EL (cell line): ENCODE measurements at places on chromosomes 7 and 10.
A peak's percentile ranks its signal among the peaks of the same experiment; 100 is the strongest.

DNA sequence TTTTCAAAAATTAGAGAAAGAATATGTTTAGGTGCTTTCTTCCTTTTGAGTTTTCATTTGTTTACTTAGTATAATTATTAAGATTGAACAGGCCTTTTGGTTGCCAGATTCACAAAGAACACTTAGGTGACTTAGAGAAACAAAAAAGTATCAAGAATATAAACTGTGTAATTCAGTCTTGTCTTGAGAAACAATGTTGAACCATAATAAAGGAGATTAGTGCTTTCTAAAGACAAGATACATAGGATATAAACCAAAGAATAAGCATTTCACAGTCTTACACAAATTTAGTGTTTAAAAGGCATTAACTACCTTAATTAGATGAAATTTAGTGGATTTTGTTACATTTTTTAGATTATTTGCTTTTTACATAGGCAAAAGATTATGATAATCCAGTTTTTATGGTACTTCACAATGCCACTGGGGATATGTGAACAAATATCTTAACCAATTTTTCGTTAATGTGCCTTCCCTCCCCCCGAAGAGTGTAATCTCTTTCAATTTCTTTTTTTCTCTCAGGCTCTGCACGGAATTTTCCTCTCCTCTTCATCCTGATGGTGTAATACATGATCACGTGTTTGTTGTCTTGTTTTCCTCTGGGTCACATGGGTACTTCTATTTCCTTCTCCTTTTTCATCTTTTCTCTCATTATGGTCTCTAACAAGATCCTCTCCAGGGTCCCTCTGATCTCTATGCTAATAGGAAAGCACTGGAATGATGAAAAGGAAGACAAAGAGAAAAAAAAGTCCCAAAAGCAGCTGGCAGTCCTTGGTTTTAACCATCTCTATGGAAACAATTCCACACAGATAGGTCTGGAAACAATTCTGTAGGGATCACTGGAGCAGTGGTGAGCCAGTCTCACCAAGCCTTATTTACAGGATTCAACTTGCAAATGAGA, 3.7 kb upstream of the HNRNPH3 start:
- DNase-seq: peak; percentile 74

- DNase-seq: peak; percentile 88
Observed at GRCh38 chr7:27745064-27745583, 5.2 kb downstream of the TAX1BP1 start.

DNA sequence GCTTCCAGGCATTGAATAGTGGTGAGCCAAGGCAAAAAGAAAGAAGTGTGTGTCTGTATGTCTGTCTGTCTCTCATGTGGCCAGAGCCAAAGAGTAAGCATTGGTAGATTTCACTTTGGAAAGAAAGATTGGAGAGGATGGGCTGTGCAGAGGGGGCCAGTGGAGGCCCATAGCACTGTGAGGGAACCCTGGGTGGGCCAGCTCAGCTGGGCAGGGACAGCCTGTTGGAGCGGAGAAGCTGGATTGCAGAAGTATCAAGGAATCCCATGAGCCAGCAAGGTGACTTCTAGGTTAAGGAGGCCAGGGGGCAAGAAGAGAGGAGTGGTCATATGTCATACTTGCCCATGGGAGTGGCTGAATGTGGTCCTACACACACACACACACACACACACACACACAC, 1.5 kb upstream of the GRID1 start:
- no peak for DNase-seq

DNA sequence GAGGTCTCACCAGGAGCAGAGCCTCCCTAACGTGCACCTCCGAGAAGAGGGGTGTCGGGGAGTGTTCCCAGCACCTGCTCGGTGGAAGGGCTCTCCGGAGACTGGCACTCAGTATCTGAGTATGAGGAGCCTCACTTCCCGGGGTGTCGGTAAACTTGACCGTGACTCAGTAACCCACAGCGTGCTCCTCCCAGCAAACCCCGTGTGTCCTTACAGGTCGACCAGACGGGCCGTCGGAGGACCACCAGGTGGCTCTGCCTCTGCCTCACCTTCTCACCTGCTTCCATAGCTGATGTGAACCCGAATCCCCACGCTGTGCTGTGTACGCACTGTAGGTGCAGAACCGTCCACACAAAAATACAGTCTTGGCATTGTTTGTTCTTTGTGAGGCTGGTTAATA, 29.0 kb upstream of the KNDC1 start:
- DNase-seq: no peak

GRCh38 chr7:42348071-42348470, 111.1 kb upstream of the GLI3 start:
- DNase-seq: no peak

DNA sequence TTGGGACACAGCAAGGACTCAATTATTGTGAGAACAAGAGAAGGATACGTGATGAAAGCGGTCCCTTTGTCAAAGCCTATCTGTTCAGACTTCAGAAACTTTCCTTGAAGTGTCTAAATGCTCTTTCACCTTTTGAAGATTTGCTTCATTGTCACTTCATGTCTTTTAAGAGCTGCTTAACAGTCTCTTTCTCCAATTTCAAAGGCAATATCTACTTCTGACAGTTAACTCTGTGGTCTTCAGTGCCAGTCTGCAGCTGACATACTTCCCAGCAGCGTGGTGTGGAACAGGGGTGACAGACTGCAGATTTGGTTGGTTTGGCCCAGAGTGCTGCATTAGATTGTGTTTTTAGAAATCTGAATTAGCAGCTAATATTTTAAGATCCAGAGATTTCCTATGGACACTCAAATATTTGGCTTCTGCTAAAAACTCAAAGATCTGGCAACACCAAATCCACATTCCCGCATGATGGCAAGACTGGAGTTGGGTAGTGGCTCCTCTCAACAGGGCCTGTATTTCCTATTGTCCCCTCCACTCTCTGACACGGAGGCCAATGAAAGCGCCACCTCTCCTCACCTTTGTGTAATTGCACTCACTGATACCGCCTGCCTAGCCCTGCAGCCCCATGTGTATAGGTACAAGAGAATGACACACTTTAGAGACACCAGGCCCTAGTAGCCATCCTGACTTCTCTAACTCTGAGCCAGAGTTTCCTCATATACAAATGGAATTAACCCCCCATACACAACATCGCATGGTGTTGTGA, 11.5 kb downstream of the SCRN1 start:
- no peak for DNase-seq

- peak; percentile 38 for DNase-seq
Observed at GRCh38 chr10:76033457-76034196, 602.2 kb downstream of the LRMDA start.

GRCh38 chr10:97584060-97584797, at the start of gene HOGA1:
Gene HOGA1, plus strand, starts transcription at chr10:97584389. Its CDS starts 315 bp downstream, at chr10:97584704.
- peak; percentile 55 for DNase-seq

- no peak for DNase-seq
Observed at GRCh38 chr10:91187156-91187555, 33.3 kb upstream of the PCGF5 start.

GRCh38 chr7:66250711-66251110, 45.6 kb downstream of the TPST1 start:
- DNase-seq: peak; percentile 72

- peak; percentile 88 for DNase-seq
Observed at GRCh38 chr10:18651324-18652007, at the start of gene NSUN6. Gene NSUN6, minus strand, starts transcription at chr10:18651587. Its CDS starts 384 bp downstream, at chr10:18651203.

GRCh38 chr10:103451091-103451813, 918 bp downstream of the CALHM2 start:
- DNase-seq: peak; percentile 90

DNA sequence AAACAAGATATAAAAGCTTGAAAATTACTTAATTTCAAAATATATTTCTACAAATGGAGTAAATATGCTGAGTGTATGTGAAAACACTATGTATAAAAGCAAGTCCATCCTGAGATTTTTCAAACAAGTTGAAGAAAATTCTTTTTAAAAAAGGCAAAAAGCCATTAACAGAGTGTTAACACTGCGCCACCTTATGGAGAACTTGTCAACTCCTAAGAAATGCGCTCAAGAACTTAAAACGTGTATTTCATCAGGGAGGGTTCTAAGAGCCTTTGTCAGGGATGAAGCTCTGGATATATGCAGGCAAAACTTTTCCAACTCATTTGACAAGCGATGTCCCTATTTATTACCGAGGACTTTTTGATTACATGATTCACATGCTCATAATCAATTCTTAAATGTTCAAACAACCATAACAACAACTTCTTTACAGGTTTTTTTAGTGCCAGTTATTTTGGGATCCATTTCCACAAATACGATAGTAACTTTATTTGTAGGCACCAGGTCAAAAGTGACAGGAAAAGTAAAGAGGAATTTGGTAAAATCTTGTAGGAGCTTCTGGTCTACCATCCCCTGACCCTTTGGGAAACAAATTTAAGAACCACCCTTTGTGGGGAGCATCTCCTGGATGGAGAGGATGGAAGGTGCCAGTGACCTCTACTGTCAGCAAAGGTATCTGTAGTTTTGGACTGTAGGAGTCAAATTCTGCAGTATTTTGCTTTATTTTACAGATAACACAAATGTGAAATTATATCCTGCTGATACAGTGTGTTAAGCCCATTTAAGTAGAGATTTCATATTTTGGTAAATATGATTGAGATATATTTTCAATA, 23.2 kb downstream of the CALCR start:
- DNase-seq: peak; percentile 28

DNA sequence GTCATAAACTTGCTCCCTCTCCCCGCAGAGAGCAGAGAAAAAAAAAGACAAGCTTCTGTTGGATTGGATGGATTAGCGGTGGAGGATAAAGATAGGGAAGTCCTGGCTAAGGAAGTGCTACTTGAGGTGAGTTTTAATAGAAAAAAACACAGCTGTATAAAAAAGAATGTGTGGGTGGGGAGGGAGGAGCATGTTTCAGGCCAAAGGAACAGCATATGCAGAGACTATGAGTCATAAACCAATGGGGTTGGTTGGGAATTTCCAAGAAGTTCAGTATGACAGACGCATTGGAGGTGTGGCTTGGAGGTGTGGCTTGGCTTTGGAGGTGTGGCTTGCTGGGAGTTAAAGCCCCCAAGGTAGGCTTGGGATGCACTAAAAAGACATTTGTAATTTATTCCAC, 103.0 kb upstream of the LSM8 start:
- DNase-seq: peak; percentile 60

DNA sequence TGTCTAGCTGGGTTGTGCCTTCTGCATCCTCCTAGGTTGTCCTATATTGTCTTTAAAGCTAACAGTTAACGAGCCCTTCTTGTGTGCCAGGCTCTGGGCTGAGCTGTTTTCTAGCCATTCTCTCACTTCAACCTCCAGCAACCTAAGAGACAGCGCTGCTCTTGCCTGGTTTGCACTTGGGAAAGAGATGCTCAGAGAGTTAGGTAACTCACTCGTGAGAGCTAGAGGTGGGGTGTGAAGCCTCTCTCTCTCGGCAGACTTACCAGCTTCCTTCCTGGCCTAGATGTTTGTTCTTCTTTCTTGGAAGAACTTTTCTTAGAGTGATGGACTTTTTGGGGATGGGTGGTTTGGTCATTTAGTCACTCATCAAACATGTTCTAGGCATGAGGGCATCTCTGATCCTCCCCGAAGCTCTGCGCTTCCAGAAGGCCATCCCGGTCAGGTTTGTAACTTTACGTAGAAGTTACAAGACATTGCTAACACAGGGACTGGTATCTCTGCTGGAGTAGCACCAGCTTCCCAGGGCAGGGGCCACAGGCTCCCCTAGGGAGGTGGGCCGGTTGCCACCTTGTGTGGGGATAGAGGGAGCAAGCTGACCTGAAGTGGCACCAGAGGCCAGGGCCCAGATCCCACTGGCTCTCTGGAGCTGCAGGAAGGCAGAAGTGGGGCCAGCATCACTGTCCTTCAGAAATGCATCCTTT, 14.3 kb downstream of the TSPAN15 start:
- DNase-seq: no peak

DNA sequence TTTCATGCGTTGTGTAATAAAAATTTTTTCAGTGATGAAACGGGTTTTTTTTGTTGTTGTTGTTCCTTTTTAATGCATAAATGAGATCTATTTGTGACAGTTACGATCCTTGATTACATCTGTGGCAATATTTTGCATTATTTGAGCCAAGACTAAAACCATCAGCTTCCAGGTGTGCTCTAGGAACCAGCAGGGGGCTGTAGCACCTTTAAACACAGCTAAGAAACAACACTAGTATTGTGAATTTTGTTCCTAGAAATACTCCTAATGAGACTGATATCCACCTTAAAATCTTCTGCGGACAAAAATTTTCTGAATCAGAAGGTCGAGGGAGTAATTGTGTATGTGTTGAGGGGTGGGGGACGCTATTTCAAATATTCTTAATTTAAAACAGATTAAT, 52.6 kb downstream of the FGFBP3 start:
- no peak for DNase-seq

DNA sequence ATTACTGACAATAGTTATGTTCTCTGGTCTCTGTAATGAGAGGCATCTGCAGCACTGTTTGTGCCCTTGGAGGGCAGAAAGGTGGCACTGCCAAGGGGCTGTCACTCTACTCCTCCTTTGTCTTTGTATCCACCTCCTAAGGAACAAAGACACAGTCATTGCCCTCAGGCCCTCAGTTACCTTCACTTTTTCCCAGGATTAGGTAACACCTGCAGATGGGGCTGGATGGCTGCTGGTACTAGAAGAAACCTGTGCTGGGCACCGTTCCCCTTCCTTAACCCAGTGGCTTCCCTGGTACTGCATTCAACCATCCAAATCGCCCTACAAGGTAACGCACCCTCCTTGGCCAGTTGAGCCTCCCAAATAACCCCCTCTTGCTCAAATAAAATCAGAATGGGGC, 246.9 kb upstream of the NEBL start:
- no peak for DNase-seq

- peak; percentile 68 for DNase-seq
Observed at GRCh38 chr7:110309941-110310340, 781.0 kb upstream of the LRRN3 start.

GRCh38 chr7:128727239-128727638, 11.9 kb upstream of the CALU start:
- DNase-seq: no peak

DNA sequence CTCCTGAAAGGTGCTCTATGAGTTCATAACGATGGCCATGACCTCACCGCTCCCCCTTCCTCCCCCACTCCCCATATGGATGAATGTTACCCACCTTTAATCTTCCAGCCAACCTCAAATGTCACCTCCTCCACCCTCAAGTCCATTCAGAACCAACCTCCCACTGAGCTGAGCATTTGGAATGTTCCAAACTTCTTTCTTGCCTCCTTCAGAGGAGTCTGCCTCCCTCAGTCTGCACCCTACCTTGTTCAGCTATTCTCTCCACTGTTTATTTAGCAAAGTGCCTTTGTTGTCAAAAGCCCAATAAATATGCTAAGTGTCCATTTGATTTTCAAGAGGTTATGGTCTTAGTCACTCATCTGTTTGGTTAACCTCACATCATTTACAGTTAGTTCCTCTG, 22.9 kb upstream of the MTPAP start:
- no peak for DNase-seq

GRCh38 chr7:121026577-121027111, 38.1 kb downstream of the CPED1 start:
- DNase-seq: no peak
